SK-N-MC (cell line): ENCODE measurements at places on chromosomes 13 and 19.
A peak's percentile ranks its signal among the peaks of the same experiment; 100 is the strongest.

DNA sequence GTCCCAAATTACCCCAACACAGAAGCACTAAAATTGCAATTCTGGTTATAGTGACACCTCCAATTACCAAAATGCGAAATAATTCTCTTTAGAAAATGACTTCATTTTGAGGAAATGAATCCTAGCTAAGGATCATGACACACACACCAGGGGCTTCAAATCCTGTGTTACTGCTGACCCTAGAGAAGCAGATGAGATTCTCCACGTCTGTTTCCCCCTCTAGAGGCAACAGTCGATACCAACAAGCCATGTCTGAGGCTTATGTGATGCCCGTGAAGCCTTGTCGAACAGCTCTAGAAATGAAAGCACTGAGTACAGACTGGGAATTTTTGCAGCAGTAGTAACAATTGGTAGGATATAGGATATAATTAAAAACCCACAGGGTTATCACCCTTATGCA, 153.6 kb upstream of the TMTC4 start:
- DNase-seq: no peak

GRCh38 chr13:53167561-53167960, 138.9 kb downstream of the OLFM4 start:
- DNase-seq: no peak

DNA sequence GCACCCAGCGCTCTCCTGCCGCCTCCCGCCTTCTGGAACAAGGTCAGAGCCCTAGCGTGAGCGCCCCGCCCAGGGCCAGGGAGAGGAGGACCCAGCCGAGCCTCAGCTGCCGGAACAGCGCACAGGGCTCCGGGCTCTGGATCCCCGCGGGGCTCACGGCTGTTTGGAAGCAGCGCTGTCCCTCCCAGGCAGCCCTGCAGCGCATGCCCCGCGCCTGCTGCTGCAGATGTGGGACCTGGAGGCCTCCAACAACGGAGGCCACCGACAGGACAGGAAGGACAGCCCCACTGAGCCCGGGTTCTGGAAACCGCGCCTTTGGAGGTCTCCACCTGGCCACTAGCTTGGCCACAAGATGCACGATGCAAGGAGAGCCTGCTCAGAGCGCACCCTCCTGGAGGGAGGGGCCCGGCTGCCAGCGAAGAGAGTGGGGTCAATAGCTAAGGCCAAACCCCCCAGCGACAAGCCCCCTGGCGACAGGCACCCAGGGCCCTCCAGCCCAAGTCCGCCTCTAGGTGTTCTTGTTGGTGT, 12.6 kb downstream of the ZSCAN18 start:
- no peak for DNase-seq

DNA sequence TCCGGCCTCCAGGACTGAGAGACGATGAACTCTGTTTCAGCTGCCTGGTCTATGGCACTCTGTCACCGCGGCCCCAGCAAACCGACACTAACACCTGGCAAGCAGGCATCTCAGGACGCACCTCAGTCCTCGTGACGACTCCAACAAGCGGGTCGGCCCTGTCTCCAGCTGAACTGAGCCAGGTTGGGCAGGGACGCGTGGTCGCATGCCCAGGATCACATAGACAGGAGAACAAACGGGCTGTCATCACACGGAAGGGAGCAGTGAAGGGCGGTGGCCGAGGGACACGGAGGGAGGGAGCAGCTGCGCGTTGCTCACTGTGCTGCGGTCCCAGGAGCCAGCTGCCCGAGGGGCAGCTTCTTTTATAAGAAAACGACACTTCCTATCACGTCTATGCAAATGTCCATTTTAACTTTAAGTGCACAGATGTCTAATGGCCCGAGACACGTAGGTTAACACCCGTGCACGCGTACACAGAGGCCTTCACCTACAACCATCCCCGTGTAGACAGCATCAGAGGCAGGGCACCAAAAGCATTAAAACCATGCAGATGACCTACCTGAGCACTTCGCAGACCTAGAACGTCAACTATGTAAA, 8.9 kb downstream of the SGTA start:
- no peak for DNase-seq

DNA sequence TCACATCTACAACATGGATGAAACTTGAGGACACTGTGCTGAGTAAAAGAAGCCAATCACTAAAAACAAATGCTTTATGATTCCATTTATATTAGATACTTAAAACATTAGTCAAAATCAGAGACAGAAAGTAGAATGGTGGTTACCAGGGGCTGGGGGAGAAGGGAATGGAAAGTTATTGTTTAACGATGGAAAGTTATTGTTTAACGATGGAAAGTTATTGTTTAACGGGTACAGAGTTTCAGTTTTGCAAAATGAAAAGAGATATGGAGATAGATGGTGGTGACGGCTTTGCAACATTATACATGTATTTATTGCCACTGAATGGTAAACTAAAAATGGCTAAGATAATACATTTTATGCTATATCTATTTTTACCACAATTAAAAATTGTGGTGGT, 160.6 kb downstream of the TUBA3C start:
- no peak for DNase-seq

GRCh38 chr13:79423801-79424642, 18.0 kb upstream of the RBM26 start:
- DNase-seq: no peak

DNA sequence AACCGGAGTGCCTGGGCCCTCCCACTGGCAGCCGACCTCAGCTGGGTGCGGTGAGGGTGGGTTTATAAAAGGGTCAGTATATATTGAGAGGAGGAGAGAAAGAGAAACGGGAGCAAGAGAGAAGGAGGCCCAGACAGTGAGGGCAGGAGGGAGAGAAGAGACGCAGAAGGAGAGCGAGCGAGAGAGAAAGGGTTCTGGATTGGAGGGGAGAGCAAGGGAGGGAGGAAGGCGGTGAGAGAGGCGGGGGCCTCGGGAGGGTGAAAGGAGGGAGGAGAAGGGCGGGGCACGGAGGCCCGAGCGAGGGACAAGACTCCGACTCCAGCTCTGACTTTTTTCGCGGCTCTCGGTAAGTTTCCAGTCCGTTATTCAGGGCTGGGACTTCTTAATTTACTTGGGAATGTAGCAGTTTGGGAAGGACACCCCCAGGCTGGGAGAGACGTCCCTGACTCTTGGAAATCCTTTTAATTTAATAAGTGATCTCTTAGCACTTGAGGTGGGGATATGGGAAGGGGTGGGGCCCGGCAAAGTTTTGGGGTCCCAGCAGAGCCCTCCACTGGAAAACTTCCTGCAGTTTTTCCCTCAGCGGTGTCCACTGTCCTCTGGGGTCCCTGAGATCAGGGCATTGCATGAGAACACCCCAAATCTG, at the start of gene EMP3:
Gene EMP3 (plus strand): TSS at position 288 of the 646 bp plus-strand sequence. CDS start 1,293 bp downstream, outside the sequence.
- peak; percentile 47 for DNase-seq

- DNase-seq: no peak
Measured at GRCh38 chr13:28494778-28495537, at the start of gene FLT1. Gene FLT1 (minus strand): TSS chr13:28495128. CDS start chr13:28494843, 285 bp downstream.

DNA sequence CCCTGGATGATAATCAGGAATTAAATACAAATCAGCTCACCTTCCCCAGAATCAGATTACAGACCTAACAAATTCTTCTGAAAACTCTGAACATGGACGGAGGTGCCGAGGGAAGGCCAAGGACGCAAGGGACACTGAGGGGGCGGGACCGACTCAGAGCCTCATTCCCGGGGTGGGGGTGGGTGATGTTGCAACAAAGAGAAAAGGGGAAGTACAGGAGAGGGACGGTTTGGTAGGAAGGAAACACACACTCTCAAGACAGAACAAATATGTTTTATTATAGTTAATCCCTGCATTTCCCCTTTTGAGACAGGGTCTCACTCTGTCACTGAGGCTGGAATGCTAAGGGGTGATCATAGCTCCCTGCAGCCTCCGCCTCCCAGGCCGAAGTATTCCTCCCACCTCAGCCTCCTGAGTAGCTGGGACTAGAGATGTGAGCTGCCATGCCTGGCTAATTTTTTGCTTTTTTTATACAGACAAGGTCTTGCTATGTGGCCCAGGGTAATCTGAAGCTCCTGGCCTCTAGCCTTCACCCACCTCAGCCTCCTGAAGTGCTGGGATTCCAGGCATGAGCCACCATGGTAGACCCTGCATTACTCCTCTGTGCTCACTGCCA, 786 bp upstream of the LILRA2 start:
- DNase-seq: no peak

GRCh38 chr13:92573467-92574057, 653.0 kb upstream of the GPC6 start:
- DNase-seq: no peak

DNA sequence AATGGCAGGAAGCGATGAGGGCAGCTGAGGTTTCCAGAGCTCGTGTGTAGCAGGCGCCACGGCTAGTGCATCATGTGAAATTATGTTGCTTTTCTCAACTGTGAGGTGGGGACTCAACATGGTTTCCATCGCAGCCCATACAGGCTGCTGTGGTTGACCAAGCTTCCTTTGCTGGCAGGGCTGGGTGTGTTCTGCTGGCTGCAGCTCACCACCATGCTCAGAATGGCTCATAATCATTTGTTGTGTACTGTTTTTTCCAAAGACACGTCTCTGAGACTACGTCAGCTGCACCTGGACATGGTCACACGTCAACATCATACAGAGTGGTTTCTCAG, 16.1 kb upstream of the RASA3 start:
- no peak for DNase-seq

- DNase-seq: no peak
Measured at GRCh38 chr13:109846185-109846584, 59.8 kb upstream of the IRS2 start.

- no peak for DNase-seq
Measured at GRCh38 chr13:108629181-108629752, at the start of gene MYO16. Gene MYO16 (plus strand): TSS chr13:108629611. CDS start chr13:108629845, 234 bp downstream.
